ENCODE measurements at places on chromosomes 2 and 18.

- no peaks in the 10 kb centered on the region for H3K36me3 ChIP-seq
- H3K4me3 ChIP-seq, result no peak overlapping the region
- H3K27me3 ChIP-seq, result no peaks in the 10 kb centered on the region
- no peaks in the 10 kb centered on the region for H3K4me1 ChIP-seq
- no peak for DNase-seq
These were observed 1392.9 kb upstream of the ACVR2A start for GRCh38 chr2:146451972-146452371.

DNA sequence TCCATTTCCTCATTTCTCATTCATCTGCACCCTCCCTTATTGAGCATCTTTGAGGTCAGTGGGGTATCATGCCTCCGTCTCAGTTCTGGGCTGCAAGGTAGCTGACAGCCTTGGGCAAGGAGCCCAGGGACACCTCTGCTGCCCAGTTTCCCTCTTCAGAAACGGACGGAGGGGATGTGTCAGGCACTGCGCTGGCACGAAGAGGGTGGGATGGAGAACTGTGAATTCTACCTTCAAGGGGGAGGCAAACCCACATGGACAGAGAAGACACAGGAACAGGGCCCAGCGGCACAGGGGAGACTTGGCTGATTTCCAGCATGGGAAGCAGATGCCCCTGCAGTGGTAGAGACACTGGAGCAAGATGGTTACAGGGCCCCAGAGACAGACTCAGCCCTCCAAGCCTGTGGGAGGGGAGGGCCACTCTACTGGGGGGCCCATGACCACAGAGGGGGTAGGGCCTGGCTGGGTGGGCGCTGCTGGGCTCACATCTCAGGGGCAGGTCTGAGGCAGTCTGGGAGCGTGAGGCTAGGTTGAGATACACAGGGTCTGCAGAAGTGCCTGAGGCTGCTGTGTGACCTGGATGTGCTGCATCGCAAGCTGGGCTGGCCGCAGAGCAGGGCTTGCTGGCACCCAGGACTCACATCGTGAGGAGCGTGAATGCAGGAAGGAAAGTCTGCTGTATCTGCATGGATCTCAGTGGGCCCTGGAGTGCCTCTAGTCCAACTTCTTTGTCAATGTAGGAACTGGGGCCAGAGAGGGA is 92.3 kb downstream of the HS1BP3 start:
- H3K4me3 ChIP-seq, result no peak overlapping the region
- no peaks in the 10 kb centered on the region for H3K36me3 ChIP-seq
- H3K4me1 ChIP-seq, result peaks cover 28% of the 10 kb centered on the region
- DNase-seq, result no peak

GRCh38 chr2:164079258-164079657 is 343.4 kb upstream of the FIGN start:
- H3K4me3 ChIP-seq, result no peak overlapping the region
- no peaks in the 10 kb centered on the region for H3K27me3 ChIP-seq
- no peaks in the 10 kb centered on the region for H3K4me1 ChIP-seq
- no peak for DNase-seq
- H3K36me3 ChIP-seq, result no peaks in the 10 kb centered on the region

- no peaks in the 10 kb centered on the region for H3K27me3 ChIP-seq
- no peak overlapping the region for H3K4me3 ChIP-seq
- no peak overlapping the region for H3K27ac ChIP-seq
- H3K36me3 ChIP-seq, result no peaks in the 10 kb centered on the region
- no peak for DNase-seq
These were observed 223.9 kb upstream of the FAM98A start for GRCh38 chr2:33822964-33823363.

- no peaks in the 10 kb centered on the region for H3K36me3 ChIP-seq
- H3K4me3 ChIP-seq, result no peak overlapping the region
- no peaks in the 10 kb centered on the region for H3K4me1 ChIP-seq
- no peak for DNase-seq
These were observed 191.0 kb upstream of the LHCGR start for GRCh38 chr2:48946449-48947048.

- DNase-seq, result no peak
- H3K4me1 ChIP-seq, result peaks cover 13% of the 10 kb centered on the region
- peak overlapping the region; percentile 52 for H3K27ac ChIP-seq
- no peaks in the 10 kb centered on the region for H3K27me3 ChIP-seq
These were observed 207.5 kb upstream of the HAAO start for GRCh38 chr2:42999856-43000241.

- H3K4me3 ChIP-seq, result no peak overlapping the region
- no peaks in the 10 kb centered on the region for H3K36me3 ChIP-seq
- no peak overlapping the region for H3K27ac ChIP-seq
- H3K27me3 ChIP-seq, result no peaks in the 10 kb centered on the region
These were observed 185.4 kb upstream of the TANK start for GRCh38 chr2:160974803-160975202.

- DNase-seq, result no peak
- H3K4me3 ChIP-seq, result no peak overlapping the region
- peaks cover 38% of the 10 kb centered on the region for H3K4me1 ChIP-seq
- no peak overlapping the region for H3K27ac ChIP-seq
These were observed 92.9 kb downstream of the FMNL2 start for GRCh38 chr2:152427902-152428301.

DNA sequence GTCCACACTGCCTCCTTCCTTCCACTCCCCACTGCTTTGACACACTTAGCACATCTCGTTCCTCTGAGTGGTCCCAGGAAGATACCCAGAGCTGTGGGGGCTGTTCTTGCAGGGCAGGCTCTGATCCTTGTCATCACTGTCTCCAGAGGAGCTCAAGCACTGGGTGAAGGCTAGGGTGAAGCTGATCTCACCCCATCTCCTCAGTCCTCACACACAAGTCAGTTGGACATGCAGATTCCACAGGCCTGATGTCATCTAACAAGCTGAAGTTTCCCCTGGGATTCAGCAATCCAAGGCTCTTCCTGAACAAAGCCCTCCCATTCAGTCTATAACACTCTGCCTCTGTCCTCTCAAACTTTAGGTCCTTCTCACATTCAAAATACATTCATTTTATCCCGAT is 90.6 kb upstream of the RAB6C start:
- H3K4me1 ChIP-seq, result no peaks in the 10 kb centered on the region
- no peak overlapping the region for H3K4me3 ChIP-seq
- peaks cover 17% of the 10 kb centered on the region for H3K27me3 ChIP-seq
- H3K27ac ChIP-seq, result no peak overlapping the region

DNA sequence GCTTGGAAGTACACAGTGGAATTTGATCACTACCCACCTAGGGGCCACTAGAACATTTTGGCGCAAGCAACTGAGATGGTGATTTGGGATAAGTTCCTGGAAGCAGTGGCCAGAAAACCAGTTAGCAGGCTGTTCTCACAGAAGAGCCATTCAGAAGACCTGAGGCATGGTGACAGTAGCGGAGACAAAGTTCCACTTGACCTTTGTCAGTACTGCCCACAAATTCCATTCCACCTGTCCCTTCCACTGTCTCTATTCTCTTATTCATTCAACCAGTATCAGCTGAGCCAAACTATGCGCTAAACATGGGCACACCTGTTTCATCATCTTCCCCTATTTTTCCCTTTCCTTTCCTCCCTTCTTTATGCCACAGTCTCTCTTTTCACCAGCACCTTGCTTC is 59.2 kb upstream of the PPP1CB start:
- no peaks in the 10 kb centered on the region for H3K27me3 ChIP-seq
- H3K27ac ChIP-seq, result no peak overlapping the region
- peaks cover 29% of the 10 kb centered on the region for H3K4me1 ChIP-seq
- no peak for DNase-seq
- no peaks in the 10 kb centered on the region for H3K36me3 ChIP-seq

- no peaks in the 10 kb centered on the region for H3K4me1 ChIP-seq
- H3K27me3 ChIP-seq, result no peaks in the 10 kb centered on the region
- H3K36me3 ChIP-seq, result no peaks in the 10 kb centered on the region
- no peak overlapping the region for H3K4me3 ChIP-seq
- DNase-seq, result no peak
These were observed 106.9 kb downstream of the NEB start for GRCh38 chr2:151627353-151627752.

- peaks cover 94% of the 10 kb centered on the region for H3K4me1 ChIP-seq
- no peak for DNase-seq
- H3K36me3 ChIP-seq, result no peaks in the 10 kb centered on the region
- no peak overlapping the region for H3K27ac ChIP-seq
These were observed 2.2 kb downstream of the GAD1 start for GRCh38 chr2:170818752-170819470.

DNA sequence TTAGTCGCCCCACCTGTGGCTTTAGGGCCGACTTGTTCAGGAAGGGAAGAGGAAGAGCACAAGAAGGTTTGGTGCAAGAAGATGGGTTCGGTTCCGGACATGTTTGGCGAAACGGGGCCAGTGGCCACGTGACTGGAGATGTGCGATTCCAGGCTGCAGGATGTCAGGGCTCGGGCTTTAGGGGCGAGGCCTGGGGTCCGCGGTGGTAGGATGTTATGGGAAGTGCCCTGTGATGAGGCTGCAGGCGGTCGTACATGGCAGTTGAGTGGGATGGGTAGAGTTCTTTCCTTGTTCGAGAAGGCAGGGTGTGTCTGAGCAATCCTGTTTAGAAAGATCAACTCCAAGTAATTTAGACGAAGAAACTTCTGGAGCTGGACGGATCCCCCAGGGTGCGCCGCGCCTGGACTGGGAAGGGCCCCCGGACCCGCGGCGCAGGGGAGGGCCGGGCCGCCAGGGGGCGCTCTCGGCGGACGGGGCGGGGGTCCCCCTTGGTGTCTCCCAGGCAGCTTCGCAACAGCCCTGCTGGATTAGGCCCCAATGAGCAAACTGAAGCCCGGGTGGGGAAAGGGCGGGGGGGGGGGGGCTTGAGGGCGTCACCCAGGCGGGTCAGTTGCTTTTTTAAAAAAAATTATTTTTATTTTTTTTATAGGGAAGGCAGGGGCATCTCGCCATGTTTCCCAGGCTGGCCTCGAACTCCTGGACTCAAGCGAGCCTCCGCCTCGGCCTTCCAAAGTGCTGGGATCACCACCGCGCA is 17.2 kb upstream of the SDC1 start:
- H3K36me3 ChIP-seq, result no peaks in the 10 kb centered on the region
- no peak for DNase-seq
- no peak overlapping the region for H3K4me3 ChIP-seq
- H3K27me3 ChIP-seq, result no peaks in the 10 kb centered on the region
- H3K27ac ChIP-seq, result no peak overlapping the region

- H3K36me3 ChIP-seq, result no peaks in the 10 kb centered on the region
- DNase-seq, result no peak
- no peaks in the 10 kb centered on the region for H3K27me3 ChIP-seq
- H3K27ac ChIP-seq, result no peak overlapping the region
These were observed 97.6 kb upstream of the HS6ST1 start for GRCh38 chr2:128416109-128416785.

GRCh38 chr18:21896732-21897336 is 156.2 kb downstream of the MIB1 start:
- no peak overlapping the region for H3K4me3 ChIP-seq
- H3K27me3 ChIP-seq, result no peaks in the 10 kb centered on the region
- H3K27ac ChIP-seq, result no peak overlapping the region
- no peak for DNase-seq
- no peaks in the 10 kb centered on the region for H3K36me3 ChIP-seq
- no peaks in the 10 kb centered on the region for H3K4me1 ChIP-seq

DNA sequence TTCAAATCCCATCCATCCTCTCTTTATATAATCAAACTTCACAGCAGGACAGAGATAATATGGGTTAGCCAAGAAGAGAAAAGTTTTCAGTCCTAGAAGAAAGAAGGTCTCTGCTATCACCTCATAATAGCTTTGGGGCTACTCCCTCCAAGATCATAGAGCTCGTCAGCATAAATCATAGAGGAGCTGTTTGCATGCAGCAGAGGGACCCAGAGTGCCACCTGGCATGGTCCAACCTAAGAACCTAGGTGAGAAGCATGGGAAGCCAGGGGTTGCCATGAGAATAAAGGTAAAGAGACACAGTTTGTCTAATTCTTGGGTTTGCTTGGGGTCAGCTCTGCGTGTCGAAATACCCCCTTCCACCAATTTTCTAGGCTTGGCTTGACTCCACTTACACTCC is 87.1 kb upstream of the CYP1B1 start:
- no peak overlapping the region for H3K27ac ChIP-seq
- DNase-seq, result no peak
- H3K36me3 ChIP-seq, result no peaks in the 10 kb centered on the region
- no peak overlapping the region for H3K4me3 ChIP-seq
- H3K4me1 ChIP-seq, result peaks cover 33% of the 10 kb centered on the region
- H3K27me3 ChIP-seq, result no peaks in the 10 kb centered on the region

DNA sequence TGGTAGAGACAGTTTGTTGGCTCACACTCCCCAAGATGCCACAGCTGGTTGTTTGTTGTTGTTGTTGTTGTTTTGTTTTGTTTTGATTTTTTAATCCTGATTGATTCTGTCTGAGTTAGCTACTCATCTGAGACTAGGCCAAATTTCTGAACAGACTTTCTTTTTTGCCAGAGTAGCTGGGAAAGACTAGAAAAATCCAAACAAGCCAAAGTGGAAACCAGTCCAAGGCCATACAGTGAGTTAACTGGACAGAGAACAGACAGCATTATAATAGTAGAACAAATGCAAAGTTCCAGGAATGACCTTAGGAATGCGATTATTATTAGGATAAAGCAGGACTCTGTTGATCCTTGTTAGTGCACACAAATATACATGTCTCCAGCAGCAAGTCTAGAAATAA is 43.8 kb upstream of the CYP26B1 start:
- H3K27ac ChIP-seq, result no peak overlapping the region
- no peaks in the 10 kb centered on the region for H3K4me1 ChIP-seq
- H3K4me3 ChIP-seq, result no peak overlapping the region
- H3K27me3 ChIP-seq, result no peaks in the 10 kb centered on the region
- H3K36me3 ChIP-seq, result no peaks in the 10 kb centered on the region

DNA sequence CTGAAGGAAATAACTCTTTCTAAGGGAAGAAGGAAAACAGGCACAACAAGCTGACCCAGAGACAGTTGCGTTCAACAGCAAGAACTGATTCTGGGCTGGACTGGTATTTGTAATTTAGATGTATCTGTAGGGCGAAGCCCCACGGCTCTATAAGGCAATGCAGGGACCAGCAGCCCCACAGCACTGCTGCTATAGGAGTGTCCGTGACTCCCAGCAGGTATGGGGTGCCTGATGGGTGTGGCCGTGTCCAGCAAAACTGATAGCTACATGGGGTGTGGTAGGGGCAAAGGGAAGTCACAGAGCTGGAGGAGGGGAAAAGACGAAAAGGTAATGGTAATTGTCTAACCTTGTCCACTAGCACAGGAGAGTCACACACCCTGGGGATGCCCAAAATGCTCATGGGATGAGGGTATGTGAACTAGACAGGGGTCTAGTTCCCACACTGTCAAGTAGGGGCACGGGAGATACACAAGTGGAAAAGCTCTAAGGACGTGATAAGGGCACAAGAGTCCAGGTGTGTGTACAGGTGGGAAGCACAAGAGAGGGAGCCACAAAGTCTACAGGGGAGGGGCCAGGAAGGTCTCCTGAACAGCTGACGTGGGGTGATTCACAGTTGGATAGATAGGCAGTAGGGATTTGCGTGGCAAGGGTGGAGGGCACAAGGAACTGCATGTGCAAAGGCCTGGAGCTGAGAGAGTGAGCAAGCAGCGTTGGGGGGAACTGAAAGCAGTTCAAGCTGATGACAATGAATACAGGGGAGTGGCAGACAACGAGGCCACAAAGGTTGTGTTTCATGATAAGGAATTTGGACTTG is 48.5 kb upstream of the ASPRV1 start:
- H3K27me3 ChIP-seq, result no peaks in the 10 kb centered on the region
- peaks cover 22% of the 10 kb centered on the region for H3K4me1 ChIP-seq
- H3K4me3 ChIP-seq, result no peak overlapping the region
- H3K27ac ChIP-seq, result peak overlapping the region; percentile 70
- H3K36me3 ChIP-seq, result no peaks in the 10 kb centered on the region
- DNase-seq, result no peak
